HCT116 (cell line): ENCODE measurements at places on chromosomes 13 and 19. TPM values are rescaled to one million over a fixed set of nuclear protein-coding genes. Genes with fewer than 3 reads are reported as not detected.

DNA sequence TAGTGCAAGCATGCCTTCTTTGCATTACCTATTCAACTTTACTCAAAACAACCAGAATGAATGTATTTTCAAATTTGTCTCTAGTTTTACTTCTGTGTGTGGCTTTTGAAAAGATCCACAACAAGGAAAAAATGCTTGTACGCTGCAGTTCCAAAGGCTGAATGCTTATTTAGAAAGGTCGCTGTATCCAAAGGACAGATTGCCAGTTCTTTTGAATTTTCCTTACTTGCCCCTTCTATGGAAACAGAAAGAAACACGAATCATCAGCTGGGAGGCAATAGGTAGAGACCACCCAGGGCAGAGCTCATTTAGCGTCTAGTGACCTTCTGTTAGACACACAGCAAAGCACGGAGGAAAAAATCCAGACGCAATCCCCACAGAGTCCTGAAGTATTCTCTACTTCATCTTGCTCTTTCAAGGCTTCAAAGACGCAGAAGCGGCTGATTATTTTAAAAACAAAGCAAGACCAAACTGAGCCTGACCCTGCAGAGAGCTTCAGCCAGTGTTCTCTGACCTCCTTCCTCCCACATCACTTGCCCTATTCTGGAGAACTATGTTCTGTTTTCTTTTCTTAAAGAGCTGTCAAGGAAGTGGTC lies 674.6 kb upstream of the SGCG start:
- DNase-seq = no peak

GRCh38 chr13:30867089-30867669 lies 38.9 kb upstream of the MEDAG start:
- no peak for DNase-seq

DNA sequence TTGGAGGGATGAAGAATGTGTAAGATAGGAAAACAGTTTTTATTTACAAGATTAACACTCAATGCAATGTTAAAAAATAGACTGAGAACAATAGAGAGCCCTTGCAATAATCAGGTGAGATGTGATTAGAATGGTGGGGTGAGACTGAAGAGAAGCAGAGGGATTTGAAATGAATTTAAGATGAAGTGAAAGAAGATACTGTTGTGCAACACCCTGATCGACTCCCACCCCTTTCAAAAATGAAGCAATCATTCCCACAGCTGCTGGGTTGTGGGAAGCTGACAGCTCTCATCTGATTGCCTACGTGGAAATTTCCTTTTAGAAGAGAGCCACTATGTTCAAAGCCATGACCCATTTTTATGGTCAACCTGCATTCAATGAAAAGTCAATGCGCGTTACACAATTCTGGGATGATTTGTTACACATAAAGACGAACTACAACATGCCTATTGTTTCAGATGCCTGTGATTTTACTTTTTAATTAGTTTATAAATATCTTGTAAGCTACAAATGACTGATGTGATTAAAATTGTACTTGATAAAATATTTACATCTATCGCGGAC lies 1374.8 kb downstream of the PCDH9 start:
- DNase-seq = no peak

DNA sequence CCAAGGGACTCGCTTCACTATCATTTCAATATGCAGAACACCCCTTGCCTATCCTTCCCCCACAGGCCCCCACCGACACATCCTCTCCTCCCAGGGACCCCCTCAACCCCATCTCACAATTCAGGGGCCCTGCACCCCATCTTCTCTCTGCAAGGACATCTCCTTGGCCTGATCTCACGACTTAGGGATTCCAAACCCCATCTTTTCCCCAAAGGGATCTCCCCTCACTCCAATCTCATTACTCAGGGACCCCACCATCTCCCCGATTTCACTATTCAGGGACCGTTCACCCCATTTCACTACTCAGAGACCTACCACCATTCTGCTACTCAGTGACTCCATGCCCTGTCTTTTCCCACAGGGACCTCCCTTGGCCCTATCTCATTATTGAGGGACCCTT lies 1.4 kb downstream of the MAP2K2 start:
- no peak for DNase-seq

GRCh38 chr13:40077396-40078027 lies 422.1 kb downstream of the COG6 start:
- no peak for DNase-seq

- DNase-seq = no peak
Observed at GRCh38 chr19:3096902-3097326, 2.8 kb downstream of the GNA11 start.

DNA sequence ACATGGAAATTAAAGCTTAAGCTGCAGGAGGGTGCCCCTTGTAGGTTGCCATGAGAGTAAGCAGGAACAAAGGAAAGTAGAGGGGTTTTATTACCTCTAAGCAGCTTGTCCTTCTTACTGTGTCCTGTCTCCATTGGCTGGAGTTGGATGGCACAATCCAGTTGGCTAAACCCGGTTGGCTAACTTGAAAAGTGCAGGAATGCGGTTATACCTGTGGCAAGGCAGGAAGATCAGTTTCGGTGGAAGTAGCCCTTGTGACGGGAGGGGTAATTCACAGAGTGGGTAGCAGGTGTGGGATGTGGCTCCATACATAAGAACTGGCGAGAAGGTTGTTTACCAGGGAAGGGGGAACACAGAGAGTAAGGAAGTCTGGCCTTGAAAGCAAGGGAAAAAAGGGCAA lies 3.2 kb downstream of the ZNF726 start:
- no peak for DNase-seq

DNA sequence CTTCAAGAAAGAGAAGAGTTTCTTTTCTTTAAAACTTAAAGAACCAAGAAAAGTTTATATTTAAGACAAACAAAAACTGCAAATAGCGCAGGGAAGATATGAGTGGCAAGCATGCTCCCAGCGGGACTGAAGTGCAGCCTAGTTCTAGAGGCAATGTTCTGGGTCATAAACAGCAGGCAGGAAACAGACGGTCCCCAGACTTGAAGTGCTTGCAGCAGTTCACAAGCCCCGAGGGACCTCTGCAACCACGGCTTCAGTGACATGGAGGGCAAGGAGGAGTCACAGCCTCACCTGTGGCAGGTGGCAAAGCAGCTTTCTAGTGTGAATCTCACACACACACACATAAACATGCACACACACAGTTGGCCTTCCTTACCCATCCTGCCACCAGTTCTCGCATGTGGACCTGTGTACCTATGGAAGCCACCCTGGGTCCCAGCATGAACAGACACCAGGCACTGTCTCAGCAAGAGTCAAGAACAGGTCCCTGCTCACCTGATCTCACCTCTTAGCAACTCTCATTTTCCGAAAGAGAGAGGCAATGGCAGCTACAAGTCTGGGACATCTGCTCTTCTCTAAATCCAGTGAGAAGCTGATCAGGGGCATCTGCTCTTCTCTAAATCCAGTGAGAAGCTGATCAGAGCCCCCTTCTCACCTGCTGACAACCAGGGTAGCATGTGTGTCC lies 162.0 kb downstream of the EFNB2 start:
- no peak for DNase-seq

GRCh38 chr13:98988780-98989179 lies 10.9 kb upstream of the DOCK9 start:
- no peak for DNase-seq

DNA sequence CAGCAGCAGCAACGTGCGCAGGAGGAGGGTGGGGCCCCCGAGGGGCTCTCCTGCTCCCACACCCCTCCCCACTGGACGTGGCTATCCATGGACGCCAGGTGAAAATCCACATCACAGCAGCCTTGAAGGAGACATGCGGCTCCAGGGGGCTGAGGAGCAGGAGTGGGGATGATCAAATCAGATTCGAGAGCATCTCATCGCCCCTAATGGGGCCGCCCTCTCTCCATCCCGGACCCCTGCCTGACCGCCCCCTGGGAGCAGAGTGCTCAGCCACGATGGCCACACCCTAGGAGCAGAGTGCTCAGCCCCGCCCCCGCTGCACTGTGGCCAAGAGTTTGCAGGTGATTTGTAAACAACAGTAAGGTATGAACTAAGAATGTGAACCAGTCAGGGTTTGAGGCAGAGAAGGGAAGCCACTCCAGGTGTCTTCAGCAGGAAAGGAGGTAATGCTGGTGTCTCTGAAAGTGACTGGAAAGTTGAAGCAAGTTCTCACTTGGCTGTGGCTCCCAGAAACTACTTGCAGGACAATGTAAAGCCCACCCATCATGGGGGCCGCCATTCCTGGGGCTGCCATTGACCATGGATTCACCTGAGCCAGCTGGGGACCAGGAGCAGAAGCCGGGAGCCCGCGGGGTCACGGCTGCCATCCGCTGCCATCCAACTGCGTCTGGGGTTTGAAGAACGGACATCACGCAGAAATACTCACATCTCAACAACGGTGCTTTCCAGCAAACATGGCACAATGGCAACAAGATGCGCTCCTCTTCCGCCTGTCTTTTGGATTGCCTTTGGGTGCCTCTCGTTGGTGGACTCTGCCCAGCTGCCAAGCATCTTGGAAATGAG lies 71.8 kb downstream of the SPACA7 start:
- no peak for DNase-seq

GRCh38 chr13:24651718-24652345 lies 28.4 kb upstream of the ATP12A start:
- DNase-seq = no peak

DNA sequence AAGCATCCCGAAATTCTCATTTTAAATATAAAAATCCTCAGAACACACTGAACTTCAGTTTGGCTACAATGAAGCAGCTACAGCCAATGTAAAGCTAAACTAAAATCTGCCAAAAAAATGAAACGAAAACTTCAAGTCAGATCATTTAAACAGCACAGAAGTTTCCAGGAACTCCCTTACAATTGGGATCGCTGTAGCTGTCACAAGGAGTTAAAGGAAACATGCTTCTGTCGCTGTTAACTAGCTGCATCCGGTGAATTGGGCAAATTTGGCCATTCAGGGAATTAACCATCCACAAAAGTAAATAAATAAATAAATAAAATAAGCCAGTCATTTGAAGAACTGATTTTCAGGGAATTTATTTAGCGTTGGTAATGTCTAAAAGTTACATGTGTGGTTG lies 77.0 kb upstream of the PEG3 start:
- no peak for DNase-seq

DNA sequence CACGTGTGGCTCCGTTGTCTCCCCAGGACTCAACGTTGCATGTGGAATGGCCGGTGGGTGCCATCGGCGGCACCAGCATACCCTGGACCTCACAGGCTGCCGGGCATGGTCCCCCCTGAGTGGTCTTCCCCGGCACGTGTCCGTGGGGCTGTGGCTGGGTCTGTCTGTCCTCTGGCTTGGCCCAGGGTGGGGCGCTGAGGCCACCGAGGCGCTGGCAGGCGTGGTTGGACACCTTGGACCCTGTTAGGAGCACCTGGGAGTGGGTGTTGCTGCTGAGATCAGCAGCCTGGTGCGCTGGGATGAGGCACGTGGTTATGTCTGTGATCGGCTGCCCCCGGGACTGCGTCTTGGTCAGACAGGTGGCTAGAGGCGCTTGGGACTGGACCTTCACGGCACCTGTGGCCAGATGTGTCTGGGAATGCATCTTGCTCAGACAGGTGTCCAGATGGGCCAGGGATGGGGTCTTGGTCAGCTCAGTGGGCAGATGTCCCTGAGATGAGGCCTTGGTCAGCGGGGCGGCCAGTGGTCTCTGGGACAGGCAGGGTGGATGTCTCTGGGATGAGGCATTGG lies 9.2 kb downstream of the IQCN start:
- no peak for DNase-seq

DNA sequence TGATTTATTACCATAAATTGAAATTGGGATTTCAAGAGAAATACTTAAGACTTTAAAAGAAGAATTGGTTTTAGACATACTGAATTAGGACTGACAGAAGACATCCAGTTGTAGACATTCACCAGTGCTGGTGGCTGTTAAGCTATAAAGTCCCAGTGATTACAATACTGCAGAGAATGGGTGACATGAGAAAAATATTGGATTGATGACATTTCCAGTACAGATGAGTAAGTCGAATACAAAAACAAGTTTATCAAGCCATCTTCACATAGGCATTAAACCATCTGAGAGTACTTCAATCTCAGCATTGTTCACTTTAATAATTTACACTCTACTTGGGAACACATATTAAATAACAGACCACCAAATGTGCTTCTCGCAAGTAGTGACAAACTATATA lies 66.8 kb downstream of the TBC1D4 start:
- DNase-seq = no peak

- no peak for DNase-seq
Observed at GRCh38 chr19:42198676-42199439, 18.6 kb downstream of the DEDD2 start.

DNA sequence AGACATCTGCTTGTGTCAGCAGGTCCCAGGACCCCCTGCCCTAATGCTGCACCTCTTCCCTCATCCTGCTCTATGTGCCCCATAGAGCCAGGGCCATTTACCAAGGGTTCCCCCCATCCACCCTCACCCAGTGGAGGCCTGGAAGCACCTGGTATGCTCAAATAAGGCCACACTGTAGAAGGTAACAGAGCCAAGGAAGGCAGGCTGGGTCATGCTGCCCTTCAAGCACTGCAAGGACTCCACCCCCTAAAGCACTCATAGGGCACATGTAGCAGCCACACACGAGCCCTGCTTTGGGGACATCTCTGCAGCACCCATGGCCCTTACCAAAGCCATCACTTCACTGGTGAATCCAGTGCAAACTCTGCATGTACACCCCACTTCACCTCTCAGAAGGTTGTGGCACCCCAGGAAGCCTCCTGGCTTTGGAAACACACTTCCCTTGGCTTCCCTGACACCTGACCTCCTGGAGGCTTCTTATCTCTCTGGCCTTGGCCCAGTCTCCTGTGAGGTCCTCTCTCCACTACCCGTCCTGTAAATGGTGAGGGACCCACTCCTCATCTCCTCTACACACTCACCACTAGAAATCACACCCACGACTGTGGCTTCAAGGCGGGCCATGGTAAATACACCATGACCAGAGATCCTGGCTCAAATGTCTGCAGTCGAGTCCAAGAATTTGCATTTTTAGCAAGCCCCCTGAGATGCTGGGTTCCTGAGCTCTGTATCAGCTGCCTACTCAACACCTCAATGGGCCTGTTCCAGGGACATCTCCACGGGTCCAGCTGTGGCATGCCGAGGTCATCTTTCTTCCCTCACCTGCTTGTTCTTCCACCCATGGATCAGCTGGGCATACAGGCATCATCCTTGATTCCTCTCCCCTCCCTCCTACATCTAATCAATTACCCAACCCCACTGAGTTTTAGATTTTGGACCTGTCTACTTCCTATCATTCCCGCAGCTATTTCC lies 80.9 kb upstream of the DOCK9 start:
- no peak for DNase-seq

DENND1C gene
- total RNA-seq = 0.54 TPM

ZNF761 gene
- total RNA-seq = 8.8 TPM

WDR87 gene
- not detected for total RNA-seq

ZBTB7A gene
- total RNA-seq = 49.5 TPM

SPINT2 gene
- 500 TPM for total RNA-seq

VASP gene
- 152 TPM for total RNA-seq
